ENCODE measurements at places on chromosomes 5 and 9. TPM values are rescaled to one million over a fixed set of nuclear protein-coding genes. Genes with fewer than 3 reads are reported as not detected.
A peak's percentile ranks its signal among the peaks of the same experiment; 100 is the strongest.

QRFP gene
- total RNA-seq = not detected

DOCK8 gene
- total RNA-seq = 195 TPM

SLC6A19 gene
- not detected for total RNA-seq

PLPP7 gene
- 0.82 TPM for total RNA-seq

PAPPA gene
- not detected for total RNA-seq

TUSC1 gene
- not detected for total RNA-seq

PCDHGB2 gene
- 0.81 TPM for total RNA-seq

GRCh38 chr5:131373265-131373664 is 109.4 kb downstream of the CDC42SE2 start:
- H3K27me3 ChIP-seq = no peaks in the 10 kb centered on the region
- H3K4me3 ChIP-seq = peak overlapping the region; percentile 55
- H3K4me1 ChIP-seq = peaks cover 86% of the 10 kb centered on the region
- peaks cover 56% of the 10 kb centered on the region for H3K36me3 ChIP-seq
- peak overlapping the region; percentile 94 for H3K27ac ChIP-seq

DNA sequence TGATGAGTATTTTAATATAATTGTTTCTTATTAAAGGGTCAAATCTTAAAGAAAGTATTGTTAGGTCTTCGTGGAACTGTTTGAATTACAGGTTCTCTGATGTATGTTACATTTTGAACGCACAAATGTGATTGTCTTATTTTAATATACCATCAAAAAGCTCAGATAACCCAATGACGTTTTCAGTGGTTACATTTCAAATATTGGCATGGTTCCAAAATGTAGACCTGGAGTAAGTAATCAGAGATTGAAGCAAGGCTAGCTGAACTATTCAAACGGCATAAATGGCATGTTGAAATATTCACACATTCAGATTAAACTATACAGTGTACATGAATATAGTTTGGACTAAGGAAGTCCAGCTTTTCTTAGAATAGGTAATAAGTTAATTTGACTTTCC is 281.7 kb upstream of the EFNA5 start:
- no peak overlapping the region for H3K4me3 ChIP-seq
- no peaks in the 10 kb centered on the region for H3K27me3 ChIP-seq
- no peak for DNase-seq
- no peaks in the 10 kb centered on the region for H3K36me3 ChIP-seq

GRCh38 chr9:94514722-94515121 is 40.2 kb upstream of the PCAT7 start:
- H3K27me3 ChIP-seq = no peaks in the 10 kb centered on the region
- H3K4me1 ChIP-seq = no peaks in the 10 kb centered on the region
- H3K36me3 ChIP-seq = no peaks in the 10 kb centered on the region
- H3K27ac ChIP-seq = no peak overlapping the region
- no peak overlapping the region for H3K4me3 ChIP-seq

- peaks cover 11% of the 10 kb centered on the region for H3K27me3 ChIP-seq
- H3K4me1 ChIP-seq = no peaks in the 10 kb centered on the region
- no peak overlapping the region for H3K27ac ChIP-seq
- H3K36me3 ChIP-seq = peaks cover 11% of the 10 kb centered on the region
Measured at GRCh38 chr5:141040093-141040770, 10.9 kb upstream of the PCDHB1 start.

GRCh38 chr5:6371079-6371810 is 7.1 kb downstream of the MED10 start:
- no peak for DNase-seq
- H3K36me3 ChIP-seq = peaks cover 24% of the 10 kb centered on the region
- no peak overlapping the region for H3K4me3 ChIP-seq
- H3K4me1 ChIP-seq = peaks cover 12% of the 10 kb centered on the region
- no peak overlapping the region for H3K27ac ChIP-seq
- H3K27me3 ChIP-seq = no peaks in the 10 kb centered on the region

DNA sequence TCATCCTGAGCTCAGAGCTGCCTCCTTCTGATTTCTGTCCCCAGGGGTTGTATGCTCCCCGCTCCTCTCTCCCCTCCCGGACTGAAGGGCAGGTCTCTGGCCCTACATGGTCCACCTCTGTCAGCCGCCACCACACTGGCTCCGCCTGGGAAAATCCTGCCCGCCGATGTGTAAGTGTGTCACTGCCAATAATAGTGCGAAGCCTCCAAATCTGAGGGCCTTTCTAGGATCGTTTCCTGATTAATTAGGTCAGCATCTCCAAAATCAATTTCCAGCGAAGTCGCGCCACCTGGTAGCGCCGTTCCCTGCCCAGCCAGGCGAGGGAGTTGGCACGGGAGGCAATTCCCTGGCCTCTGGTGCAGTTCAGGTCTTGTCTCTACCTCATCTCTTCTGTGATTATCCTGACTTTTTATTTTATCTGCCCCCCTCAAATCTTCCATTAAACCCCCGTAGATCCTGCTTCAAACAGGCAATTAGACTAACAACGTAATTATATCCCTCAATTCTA is 73.5 kb downstream of the ZNF618 start:
- no peak overlapping the region for H3K27ac ChIP-seq
- no peaks in the 10 kb centered on the region for H3K27me3 ChIP-seq
- H3K4me1 ChIP-seq = no peaks in the 10 kb centered on the region
- DNase-seq = no peak
- H3K36me3 ChIP-seq = no peaks in the 10 kb centered on the region

- DNase-seq = no peak
- no peak overlapping the region for H3K27ac ChIP-seq
- no peaks in the 10 kb centered on the region for H3K36me3 ChIP-seq
- H3K27me3 ChIP-seq = peaks cover 8% of the 10 kb centered on the region
- H3K4me3 ChIP-seq = no peak overlapping the region
Measured at GRCh38 chr5:71938895-71939294, 168.4 kb upstream of the MAP1B start.
